Thymus (tissue), 14 donors: ENCODE measurements at places on chromosomes 4 and X.

DNA sequence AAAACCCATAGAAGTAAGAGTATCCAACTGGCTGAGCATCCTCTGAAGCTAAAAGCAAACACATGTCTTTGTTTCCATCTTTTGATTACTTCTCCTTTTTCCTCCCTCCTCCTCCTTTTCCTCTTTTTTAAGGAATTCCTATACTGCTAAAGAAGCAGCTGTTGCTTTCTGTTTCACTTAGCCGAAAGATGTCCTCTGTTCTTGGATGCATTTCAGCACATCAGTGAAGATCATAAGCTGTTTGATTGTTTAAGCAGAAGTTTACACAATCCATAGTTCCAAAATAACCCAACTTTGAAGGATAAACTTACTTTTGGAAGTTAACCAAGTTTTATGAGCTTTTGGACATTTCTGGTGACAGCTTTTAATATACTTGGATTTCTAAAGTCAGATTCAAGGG is 55.1 kb upstream of the TNIP3 start:
- DNase-seq: no peak

DNA sequence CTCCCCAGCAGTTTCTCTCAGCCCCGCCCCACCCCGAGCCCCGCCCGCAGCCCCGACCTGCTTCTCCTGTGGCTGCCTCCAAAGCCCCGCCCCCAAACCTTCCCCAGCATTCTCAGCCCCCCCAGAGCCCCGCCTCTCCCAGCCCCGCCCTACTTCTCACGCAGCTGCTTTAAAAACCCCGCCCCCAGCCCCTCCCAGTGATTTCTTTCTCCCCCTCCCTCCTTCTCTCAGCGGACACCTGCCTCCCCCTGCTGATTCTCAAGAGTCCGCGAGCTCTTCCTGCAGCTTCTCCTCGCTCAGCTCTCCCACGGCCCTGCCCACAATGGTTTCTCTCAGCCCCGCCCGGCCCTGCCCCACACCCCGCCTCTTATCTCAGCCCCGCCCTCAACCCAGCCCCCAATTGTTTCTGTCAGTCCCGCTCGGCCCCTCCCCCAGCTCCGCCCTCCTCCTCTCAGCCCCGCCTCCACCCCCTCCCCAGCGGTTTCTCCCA is 636 bp upstream of the EOLA1 start:
- peak; percentile 79 for DNase-seq

- no peak for DNase-seq
These were observed 44.0 kb upstream of the SCD5 start for GRCh38 chr4:82842593-82842992.

GRCh38 chrX:121254336-121254735 is 206.9 kb downstream of the GLUD2 start:
- DNase-seq: no peak

- DNase-seq: no peak
These were observed 22.7 kb upstream of the GRPR start for GRCh38 chrX:16100673-16101072.

DNA sequence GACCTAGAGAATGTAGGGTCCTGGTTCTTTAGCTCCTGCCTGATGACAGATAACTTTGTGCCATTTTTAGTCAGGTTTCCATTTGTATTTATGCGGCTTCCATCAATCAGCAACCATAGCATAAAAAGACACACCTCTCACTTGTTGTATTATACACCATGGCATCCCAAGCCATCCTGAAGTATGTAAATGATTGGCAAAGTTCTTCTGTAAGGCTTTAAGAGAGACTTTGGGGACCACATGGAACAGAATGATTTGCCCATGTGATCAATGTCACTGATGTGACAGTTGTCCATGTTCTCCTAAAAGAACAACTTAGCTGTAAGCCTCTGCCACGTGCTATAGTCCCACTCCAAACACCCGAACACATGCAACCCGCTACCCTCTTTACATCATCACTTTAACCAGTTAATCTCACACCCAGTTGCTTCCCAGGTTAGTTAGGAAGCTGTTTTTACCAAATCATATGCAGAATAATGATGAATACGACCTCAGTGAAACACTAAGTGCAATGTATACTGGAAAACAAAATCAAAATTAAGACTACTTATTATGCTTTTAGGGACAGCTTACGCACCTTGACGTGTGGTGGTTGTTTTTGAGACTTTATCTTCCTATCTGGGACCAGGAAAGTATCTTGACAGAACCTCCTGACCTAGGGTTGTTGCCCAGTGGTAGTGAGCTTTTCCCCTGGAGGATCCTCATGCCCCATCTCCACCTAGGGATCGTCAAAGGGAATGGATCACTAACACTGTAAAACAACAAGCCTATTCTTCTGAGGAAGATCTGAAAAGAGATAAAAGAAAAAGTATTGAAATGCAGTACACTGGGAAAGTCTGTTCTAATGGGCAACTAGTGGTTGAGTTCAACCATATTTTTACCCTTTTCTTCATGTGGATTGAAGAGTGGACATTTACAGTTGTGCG is 267.8 kb downstream of the CHIC1 start:
- no peak for DNase-seq

GRCh38 chr4:7485096-7485495 is 50.4 kb upstream of the PSAPL1 start:
- DNase-seq: no peak

GRCh38 chrX:69037786-69038185 is 127.5 kb downstream of the PJA1 start:
- DNase-seq: no peak

GRCh38 chr4:14168919-14169318 is 541.4 kb upstream of the BOD1L1 start:
- DNase-seq: no peak

GRCh38 chr4:101259876-101260275 is 87.5 kb downstream of the PPP3CA start:
- no peak for DNase-seq

DNA sequence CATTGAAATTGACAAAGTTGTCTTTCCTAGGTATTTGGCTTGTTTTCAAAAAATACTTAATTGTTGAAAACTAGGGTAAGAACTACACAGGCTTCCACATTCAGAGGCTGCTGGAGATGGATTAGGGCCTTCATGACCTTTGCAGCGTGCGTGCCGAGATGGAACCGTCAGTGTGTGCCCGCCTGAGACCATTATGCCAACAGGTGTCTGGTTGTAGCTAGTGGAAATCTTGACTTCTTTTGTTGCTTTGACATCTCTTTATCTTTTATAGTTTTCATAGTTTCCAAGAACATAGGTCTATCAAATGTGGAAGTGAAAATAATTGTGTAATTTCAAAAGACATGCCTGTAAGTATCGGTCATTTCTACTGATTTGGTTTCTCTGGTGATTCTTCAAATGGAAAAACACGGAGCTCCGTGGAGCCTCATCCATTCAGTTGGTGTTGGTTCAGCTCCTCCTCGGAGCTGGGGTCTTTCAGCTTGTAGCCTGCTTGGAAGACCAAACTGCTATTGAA is 38.9 kb upstream of the CLCN4 start:
- DNase-seq: no peak

- no peak for DNase-seq
These were observed 52.0 kb upstream of the TMSB15B start for GRCh38 chrX:103910430-103910829.

- no peak for DNase-seq
These were observed 320.4 kb upstream of the SLC7A11 start for GRCh38 chr4:138562544-138562991.

GRCh38 chrX:19545651-19546050 is 30.3 kb upstream of the MAP3K15 start:
- no peak for DNase-seq

- DNase-seq: no peak
These were observed 12.8 kb downstream of the AFF1 start for GRCh38 chr4:86947501-86948120.

DNA sequence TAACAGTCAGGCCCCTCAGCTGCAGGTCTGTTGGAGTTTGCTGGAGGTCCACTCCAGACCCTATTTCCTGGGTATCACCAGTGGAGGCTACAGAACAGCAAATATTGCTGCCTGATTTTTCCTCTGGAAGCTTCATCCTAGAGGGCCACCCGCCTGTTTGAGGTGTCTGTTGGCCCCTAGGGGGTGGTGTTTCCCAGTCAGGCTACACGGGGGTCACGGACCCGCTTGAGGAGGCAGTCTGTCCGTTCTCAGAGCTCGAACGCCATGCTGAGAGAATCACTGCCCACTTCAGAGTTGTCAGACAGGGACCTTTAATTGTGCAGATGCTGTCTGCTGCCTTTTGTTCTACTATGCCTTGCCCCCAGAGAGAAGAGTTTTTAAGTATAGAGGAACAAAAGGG is 160.8 kb downstream of the DKK2 start:
- DNase-seq: no peak

GRCh38 chr4:168830777-168831512 is 179.1 kb downstream of the CBR4 start:
- DNase-seq: no peak

DNA sequence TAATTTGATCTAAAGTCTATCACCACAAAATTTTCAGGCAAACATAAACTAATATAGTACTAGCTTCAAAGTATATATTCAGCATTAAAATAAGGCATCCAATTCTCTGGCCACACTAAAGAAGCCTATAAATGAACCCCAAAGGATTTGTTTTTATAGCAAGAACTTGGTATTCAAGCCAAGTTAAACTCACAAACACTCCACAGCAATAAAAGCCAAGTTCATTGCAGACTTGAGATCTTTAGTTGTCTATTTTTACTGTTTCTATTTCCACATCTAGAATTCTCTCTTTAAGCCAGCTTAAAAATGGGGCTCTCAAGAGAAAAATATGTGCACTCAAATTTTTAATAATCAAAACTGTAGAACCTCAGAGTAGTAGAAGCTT is 51.1 kb downstream of the WDFY3 start:
- no peak for DNase-seq

- DNase-seq: no peak
These were observed 58.2 kb downstream of the TBC1D9 start for GRCh38 chr4:140697709-140698560.

- DNase-seq: peak; percentile 12
These were observed 145.5 kb downstream of the NWD2 start for GRCh38 chr4:37389967-37390580.

DNA sequence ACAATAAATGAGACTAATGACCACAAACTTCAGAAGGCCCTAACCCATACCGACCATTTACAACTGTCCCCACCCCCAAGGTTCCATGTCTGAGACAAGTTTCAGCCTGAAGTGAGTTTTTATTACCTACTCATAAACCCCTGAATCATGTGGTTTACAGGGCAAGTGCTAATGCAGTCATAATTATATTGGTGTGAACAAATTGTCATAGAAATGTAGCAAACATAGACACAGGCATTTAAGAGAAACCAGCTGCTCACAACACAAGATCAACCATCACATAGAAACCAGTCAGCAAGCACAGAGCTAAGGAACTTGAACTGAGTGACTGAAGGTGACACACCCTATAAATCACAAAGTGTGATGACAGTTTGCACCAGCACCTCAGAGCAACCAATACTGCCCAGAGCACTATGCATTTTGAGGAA is 173.8 kb upstream of the MID1 start:
- DNase-seq: no peak

- DNase-seq: no peak
These were observed 34.7 kb upstream of the CYP2U1 start for GRCh38 chr4:107896646-107897045.

DNA sequence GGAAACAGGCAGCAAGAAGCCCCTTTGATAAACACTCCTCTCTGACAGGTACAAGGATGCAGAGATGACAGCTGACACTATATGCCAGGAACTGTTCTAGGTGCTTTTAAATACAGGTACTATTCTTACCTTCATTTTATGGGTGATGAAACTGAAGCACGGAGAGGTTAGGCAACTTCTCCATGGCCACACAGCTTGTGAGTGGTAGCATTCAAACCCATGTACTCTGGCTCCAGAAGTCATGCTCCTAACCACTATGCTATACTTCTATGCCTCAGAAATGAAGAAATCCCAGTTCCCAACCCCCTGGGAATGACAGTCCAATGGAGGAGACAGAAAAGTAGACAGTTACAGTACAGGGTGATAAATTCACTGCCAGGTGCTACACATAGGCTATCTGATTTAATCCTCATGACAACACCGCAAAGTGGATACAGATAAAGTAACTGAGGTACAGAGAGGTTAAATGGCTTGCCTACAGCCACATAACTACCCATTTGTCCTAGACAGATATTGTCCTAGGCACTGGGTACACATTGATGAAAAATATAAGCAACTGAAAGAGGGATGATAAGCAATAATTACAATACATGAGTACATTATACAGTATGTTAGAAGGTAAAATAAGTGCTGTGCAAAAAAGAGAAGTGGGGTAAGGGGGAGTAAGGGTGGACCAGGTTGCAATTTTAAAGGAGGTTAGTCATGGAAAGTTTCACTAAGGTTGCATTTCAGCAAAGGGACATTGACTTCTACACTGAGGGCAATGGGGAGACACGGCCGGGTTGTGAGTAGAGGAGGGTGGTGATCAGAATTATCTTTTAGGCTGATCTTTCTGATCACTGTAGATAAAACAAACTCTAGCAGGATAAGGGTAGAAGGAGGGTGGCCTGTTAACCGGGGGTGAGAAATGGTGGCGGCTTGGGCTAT is 1.6 kb upstream of the F8 start:
- no peak for DNase-seq

- no peak for DNase-seq
These were observed 132.9 kb upstream of the SPANXC start for GRCh38 chrX:141375011-141375760.

DNA sequence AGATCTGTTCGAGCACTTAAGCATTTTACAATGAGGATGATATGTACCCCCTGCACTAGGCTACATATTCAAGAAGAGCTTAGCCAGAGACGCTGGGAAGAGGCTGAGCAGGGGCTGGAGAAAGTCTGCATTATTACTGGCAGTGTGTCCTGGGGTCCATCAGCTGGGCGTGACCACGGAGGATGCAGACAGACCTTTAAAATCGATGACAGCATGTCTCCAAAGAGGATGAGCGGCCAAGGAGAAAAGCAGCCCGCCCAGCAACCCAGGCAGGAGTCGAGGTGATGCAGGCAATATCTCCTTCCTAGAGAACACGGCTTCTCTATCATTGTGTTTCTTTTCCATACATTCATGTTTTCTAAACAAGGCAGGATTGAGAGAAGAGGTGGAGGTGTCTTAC is 300.7 kb downstream of the USP46 start:
- no peak for DNase-seq

DNA sequence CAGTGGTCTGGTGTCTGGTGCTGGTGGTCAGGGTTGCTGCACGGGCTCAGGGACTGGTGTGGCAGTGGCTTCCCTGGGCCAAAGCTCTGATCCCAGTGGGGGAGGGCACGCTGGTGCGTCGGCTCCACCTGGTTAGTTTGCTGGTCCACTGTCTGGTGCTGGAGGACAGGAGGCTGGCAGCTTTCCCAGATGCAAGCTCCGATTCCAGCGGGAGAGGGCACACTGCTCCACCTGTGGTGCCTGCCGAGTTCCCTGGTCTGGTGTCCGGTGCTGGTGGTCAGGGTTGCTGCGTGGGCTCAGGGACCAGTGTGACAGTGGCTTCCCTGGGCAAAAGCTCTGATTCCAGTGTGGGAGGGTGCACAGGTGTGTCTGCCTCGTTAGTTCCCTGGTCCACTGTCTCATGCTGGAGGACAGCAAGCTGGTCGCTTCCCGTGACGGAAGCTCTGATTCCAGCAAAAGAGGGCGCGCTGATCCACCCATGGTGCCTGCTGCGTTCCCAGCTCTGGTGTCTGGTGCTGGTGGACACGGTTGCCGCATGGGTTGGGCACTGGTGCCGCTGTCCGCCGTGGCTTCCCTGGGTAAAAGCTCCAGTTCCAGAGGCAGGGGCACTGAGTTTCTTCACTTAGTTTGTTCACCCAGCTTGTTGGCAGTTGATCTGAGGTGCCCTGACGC is 5.8 kb downstream of the VMA21 start:
- no peak for DNase-seq
